ENCODE measurements at places on chromosomes 16 and 17. TPM values are rescaled to one million over a fixed set of nuclear protein-coding genes. Genes with fewer than 3 reads are reported as not detected.

GRCh38 chr16:90046971-90047713 is 27.9 kb upstream of the DBNDD1 start:
- peak; percentile 78 for DNase-seq

Gene TMEM114
- not detected for total RNA-seq

- no peak for DNase-seq
These were observed 144.0 kb upstream of the TBX2 start for GRCh38 chr17:61255647-61256046.

- peak; percentile 66 for DNase-seq
These were observed 4.0 kb upstream of the IL17C start for GRCh38 chr16:88634141-88634993.

DNA sequence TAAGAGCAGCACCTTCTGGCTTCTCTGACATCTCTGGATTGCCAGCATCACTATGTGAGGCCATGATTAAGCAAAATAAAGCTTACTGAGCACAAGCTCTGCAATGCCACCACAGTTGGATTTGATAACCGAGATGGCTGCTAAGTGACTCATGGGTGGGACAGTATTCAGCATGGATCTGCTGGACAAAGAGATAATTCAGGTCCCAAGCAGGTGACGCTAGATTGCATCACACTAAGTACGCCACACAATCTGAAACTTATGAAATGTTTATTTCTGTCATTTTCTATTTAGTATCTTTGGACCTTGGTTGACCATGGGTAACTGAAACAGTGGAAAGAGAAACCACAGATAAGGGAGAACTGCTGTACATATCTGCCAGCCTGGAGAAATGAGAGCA is 27.4 kb downstream of the CDRT15 start:
- DNase-seq: no peak
